HS-5 (cell line): ENCODE measurements at places on chromosomes 3 and 15.

DNA sequence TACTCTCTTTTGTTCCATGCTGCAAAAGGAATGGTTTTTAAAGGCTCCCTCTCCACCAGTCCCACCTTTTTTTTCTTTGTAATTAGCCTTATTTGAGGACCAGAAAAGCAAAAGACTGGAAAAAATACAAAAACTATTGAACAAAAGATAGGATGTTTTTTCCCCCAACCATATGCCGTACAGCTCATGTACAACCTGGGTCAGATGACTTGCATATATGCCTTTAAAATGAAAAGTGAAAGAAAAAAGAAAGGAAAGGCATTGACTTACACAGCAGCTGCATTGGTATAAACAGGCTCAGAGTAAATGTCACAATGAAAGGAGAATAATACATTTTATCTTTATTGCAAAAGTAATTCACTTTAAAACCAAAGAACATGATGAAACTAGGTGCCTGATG, 69.5 kb upstream of the CMC1 start:
- DNase-seq: no peak

- DNase-seq: no peak
Observed at GRCh38 chr3:77414881-77415280, 375.0 kb downstream of the ROBO2 start.

DNA sequence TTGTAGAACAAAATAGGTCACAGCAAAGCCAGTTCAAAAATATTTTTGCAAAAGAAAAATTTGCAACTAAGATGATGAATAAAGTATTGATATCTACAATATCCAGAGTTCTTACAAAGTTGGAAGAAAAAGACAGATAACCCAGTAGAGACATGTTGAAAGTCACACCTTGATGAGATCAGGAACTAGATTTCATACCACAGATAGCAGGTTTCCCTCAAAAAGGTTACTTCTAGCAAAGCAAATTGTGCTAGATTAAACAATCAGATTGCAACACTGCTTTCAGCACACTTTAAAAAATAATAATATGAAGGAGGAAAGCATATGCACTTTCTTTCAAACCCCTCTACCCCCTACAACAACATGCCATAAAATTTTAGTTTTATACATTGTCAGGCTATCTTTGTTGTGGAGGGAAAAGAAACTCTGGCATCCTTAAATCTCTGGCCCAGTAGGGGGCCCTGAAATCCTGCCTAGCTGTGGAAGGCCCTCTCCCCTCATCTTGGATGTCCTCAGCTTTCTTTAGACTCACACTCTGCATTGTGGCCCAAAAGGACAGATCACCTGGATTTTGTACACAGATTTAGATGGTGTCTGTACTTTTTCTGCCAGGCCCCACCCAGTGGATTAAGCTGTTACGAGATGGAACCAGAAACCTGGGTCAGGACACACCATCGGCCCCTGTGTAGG, 50.9 kb downstream of the CCR3 start:
- DNase-seq: no peak

GRCh38 chr3:194440756-194441155, 41.7 kb upstream of the GP5 start:
- DNase-seq: no peak

DNA sequence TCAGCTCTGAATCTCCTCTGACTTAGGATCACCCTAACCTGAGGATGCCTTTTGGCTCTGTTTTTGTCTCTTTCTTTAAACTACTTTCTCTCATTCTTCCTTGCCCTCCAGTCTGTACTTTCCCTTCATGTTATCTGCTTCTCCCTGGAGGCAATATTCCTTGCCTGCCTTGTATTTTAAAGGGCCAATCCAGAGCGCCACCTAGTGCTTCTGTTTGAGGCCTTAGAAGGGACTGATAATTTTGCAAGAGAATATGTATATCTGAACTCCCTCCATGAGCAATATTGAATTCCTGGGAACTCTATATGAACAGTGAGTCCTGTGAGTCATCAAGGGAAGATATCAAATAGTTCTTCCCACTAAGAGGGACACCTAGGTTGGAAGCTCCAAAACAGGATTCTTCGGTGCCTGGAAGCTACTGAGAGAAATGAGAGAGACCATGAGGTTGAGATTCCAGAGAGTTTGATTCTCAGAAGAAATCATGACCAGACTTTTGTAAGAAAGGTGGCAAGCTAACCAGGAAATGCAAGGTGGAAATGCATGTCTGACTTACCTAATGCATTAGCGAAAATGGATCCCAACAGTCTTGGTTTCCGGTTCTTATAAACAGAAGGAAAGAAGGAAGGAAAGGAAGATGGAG, 203.8 kb upstream of the CD96 start:
- peak; percentile 67 for DNase-seq

GRCh38 chr15:84778194-84778593, 29.8 kb downstream of the ZNF592 start:
- DNase-seq: no peak

DNA sequence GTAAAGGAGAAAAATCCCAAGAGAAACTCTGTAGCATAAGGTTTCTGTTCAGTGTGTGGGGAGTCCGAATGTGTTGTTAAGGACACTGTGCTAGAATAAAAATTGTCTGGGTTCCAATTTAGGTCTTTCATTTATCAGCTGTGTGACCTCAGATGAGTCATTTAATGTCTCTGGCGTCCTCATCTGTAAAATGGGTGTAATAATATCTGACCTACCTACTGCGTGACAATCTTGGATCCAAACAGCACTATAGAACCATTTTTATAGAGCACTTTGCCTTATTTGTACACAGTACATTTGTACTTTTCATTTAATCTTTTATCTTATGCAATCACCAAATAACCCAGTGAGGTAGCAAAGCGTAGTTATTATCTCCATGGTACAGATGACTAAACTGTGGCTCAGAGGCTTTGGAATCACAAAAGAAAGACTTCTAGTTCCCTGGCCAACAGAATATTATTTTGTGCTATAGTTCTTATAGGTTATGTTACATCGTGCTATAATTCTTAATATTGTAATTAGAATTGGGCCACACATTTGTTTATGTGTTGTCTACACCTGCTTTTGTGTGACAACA, 46.6 kb upstream of the TNIK start:
- DNase-seq: no peak

DNA sequence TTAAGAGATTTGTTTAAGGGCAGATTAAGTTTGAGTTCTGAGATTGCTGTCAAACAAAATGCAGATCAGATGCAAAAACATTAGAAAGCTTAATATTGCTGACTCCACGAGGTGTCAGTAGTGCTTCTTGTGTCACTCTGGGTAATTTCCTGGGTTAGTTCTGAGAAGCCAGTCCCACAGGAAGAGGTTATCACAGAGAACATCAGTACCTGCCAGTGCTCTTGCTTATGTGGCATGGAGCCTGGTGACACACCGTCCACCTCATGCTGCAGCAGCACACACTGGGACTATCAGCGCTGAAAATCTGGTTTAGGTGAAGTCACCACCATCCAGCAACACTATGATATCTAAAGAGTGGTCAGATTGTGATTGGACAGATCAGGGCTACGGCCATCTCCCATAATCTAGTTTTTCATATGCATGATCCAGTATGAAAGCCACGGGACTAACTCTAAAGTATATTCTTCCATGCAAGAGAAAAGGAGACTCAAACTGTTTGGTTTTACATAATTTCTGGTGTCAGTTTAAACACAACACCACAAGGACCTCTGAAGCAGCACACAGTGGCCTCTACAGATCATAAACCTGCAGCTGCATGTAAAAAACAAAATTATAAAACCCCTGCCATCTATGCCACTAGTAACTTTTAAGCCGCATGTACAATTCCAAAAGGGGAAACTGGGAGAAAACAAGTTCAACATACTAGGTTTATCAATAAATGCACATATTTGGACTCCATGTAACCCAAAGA, 36.1 kb upstream of the MYO5C start:
- no peak for DNase-seq

DNA sequence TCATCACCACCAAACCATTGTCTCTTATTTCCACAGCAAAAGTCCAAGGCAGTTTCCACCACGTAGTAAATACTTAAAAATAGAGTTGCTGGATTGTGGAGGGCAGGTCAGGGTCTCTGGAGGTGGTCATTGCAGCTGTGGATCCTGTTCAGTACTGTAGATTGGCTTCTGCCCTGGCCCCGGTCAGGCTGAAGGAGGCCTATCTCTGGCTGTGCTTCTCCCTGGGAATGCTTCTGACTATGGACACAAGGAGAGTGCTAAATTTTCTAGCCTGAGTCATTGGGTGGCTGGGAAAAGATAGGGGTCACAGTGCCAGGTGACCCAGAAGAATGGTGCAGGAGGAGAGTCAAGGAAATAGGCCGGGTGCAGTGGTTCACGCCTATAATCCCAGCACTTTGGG, 26.3 kb upstream of the GMPPB start:
- DNase-seq: no peak

- no peak for DNase-seq
Observed at GRCh38 chr3:28738425-28738824, 389.8 kb upstream of the AZI2 start.
